Activated T-helper 9 cell treated with anti-CD3 and anti-CD28 coated beads, Interleukin-2, amount 50 U/mL, for 16 hours (primary cell): ENCODE measurements at places on chromosomes 1 and 21.

DNA sequence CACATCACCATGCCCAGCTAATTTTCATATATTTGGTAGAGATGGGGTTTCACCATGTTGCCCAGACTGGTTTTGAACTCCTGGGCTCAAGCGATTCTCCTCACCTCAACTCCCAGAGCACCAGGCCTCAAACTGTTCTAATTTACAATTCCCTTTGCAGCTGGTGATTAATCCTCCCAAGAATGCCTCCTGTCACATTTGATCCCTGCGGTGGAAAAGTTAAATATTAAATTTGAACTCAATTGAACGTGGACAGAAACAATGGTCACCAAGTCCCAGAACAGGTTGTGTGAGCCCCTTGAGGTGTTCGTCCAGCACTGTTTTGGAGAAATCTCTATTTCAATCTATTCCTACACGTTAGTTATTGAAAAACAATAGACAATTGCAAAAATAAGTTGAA is 2.0 kb upstream of the ANKRD35 start:
- no peak for DNase-seq

- DNase-seq: no peak
These were observed 184.9 kb upstream of the DPT start for GRCh38 chr1:168913711-168914463.

GRCh38 chr1:63268876-63269275 is 53.5 kb upstream of the FOXD3 start:
- no peak for DNase-seq

DNA sequence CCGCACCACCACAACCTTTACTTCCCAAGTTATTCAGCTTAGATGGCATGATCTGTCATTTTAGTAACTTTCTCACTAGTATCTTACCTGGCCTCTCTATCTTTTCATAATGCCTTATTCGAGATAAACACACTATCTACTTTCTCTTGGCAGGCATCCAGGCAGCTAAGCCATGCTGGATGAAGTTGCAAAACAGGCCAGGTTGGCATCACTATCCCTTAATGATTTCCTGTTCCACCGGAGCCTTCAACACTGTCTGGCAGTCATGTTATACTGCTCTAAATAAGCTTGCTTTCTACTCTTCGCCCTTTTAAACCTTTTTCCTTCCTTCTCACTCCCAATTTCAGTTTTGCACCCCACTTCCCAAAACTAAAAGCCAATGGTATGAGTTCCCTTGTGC is 12.0 kb upstream of the KCNH1 start:
- no peak for DNase-seq

- DNase-seq: no peak
These were observed 1.8 kb upstream of the LIN9 start for GRCh38 chr1:226310637-226311195.

- no peak for DNase-seq
These were observed 347.9 kb downstream of the USH2A start for GRCh38 chr1:216075339-216075738.

DNA sequence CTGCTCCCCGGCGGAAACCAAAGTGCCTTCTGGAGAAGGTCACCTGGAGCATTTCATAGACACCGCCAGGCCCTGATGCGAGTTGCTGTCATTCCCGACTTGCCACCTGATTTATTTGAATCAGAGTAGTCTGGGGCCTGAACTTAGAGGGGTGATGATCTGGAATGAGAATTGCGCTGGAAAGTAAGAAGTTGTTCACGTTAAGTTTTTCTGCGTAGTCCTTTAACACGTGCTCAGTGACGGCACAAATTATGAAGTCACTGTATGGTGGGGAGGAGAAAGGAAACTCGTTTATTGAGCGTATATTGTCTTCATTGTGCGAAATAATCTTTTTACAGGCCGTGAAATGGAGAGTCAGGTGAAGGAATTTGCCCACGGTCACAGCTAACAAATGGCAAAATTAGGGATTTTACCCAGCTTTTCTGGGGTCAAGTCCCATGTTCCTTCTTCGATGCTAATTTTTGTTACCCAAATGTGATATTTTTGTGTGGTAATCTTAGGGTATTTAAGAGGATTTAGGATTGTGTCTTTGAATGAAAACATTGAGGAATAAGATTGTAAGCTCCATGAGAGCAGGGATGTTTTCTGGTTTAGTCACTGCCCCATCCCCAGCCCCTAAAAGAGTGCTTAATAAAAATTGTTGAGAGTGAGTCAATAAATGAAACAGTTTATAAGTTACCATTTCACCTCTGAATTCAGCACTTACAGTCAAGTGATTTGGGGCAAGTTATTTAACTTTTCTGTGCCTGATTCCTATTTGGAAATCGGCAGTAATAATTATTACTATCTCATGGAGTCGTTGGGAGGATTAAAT is 46.4 kb upstream of the NBL1 start:
- DNase-seq: no peak

GRCh38 chr21:33075596-33076195 is 5.8 kb downstream of the OLIG1 start:
- DNase-seq: no peak

DNA sequence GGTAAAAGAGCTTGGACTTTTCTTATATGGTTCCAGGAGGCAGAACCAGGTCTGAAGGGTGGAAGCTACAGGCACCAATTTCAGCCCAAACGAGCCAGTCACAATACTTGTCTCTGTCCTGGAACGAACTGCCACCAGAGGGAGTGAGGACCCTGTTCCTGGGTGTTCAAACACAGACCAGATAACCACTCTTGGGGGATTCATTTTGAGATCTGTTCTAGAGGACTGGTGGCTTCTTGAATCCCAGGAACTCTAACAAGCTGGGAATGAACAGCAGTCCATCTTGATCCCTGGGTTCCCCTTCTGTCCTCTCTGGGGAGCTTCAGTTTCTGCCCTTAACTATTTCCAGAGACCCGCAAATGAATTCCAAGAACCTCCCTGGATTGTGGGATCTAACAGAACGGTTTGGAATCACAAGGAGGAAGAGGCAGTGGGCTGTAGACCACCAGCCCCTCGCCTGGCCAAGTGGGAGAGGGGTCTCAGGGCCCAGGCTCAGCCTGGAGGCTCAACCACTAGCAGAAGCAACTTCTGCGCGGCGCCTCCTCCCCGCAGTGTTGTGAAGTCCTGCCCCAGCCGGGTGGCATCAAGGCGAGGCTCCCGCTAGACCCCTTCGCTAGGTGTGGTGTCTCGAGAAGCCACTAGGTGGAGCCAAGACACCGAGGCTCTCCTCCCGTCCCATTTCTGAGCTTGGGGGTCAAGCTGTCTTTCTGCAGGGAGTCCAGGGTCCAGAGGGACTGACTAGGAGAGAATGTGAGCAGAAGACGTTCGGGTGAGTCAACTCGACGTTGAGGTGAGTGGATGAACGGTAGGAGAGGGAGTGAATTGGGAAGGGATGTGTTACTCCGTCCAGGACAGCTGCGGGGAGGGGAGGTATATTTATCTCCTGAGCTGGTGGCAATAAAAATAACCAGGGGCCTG is 12.1 kb upstream of the NES start:
- DNase-seq: peak; percentile 60

DNA sequence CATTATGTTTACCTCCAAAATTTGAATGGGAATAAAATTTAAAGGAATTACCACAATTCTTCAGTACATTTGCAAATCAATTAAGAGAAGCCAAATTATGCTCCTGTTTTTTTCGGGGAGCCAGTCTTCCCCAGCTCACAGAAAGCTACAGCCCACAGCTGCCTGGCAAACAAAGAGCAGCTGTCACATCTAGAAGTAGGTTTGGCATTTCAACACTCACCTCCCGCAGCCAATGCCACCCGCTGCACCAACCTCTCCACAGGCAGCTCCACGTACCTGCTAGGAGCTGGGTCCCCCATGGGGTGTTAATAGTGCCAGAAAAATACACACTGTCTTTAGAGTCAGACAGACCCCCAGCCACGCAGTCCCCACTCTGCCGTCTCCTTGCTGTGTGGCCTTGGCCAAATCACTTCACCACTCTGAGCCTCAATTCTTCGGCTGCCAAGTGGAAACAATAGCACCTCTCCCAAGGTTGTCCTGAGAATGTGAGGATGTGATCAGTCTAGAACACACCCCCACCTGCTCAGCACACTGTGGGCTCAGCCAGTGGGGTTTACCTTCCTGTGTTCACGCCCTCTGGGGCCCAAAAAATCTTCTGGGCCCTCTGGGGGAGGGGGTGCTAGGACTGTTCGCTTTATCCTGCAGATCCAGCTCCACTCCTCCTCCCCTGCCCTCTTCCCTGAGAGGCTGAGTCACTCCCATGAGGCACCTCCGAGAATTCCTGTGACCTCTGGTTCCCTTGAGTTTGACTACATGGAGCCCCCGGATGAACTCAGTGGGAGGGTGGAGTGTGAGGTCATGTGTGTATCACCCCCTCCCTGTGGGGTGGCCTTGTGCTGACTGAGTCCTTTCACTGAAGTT is 204.3 kb upstream of the GRIK3 start:
- DNase-seq: no peak
